SK-N-SH treated with all-trans-retinoic acid at 6 μM for 48 hours (cell line): ENCODE measurements at places on chromosomes 12 and 14.

GRCh38 chr14:35956376-35957085 is 130.4 kb downstream of the BRMS1L start:
- ATAC-seq = no peak

GRCh38 chr12:28191051-28192048 is 1.1 kb downstream of the CCDC91 start:
- ATAC-seq = peak; percentile 61

DNA sequence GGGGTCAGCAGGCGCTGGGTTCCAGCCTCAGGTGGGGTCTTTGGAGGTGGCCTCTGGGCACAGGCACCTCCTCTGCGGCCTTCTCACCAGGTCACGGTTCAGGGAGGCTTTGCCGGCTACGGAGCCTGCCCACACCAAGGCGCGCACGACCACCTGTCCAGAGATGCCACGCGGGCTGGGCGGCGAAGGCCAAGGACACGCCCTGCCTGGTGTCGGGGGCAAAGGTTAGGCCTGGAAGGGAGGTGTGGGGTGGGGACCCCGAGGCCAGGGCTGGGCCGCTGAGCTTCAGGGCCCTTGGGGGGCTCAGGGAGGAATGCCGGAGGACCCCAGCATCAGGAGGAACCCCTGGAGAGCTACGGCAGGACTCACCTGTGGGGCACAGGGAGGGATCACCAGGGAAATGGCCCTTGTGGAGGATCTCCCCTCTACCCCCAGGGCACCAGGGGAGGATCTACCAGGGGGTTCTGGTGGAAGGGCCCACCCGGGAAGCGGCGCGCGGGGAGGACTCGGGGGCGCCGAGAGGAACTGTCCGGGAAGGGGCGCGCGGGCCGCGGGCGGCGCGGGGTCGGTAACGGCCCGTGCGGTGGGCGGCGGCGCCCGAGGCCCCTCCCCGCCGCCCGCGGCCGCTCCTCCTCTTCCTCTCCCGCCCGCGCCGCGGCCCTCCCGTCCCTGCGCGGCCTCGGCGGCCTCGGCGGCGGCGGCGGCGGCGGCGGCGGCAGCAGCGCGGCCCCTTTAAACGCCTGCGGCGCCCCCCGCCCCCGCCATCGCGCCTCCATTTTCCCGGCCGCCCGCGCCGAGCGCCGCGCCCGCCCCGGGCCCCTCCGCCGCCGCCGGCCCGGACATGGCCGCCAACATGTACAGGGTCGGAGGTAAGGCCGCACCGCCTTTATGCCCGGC is at the start of gene MTA1:
Gene MTA1 (plus strand): TSS at position 633 of the 897 bp plus-strand sequence. CDS start 209 bp downstream, at position 842.
- ATAC-seq = peak; percentile 21; the same call in 2 of the 3 replicates

DNA sequence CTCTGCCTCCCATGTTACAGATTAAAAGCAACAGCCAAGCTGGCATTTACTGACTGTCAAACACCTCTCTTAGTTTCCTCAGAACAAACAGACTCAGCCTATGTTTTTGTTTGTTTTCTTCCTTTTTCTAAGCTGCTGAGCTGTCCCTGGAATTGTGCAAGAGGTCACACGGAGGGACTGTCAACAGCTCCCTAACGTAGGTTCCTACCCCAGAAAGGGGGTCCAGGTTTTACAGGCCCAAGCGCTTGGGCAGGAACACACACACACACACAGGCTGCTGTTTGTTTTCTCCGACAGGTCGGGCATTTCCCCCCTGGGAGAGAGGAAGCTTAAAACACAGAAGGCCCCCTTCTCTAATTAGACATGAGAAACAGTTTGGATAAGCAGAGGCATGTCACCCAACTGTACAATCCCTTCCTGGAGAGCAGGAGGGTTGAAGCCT is 739.6 kb upstream of the TBX3 start:
- ATAC-seq = no peak

DNA sequence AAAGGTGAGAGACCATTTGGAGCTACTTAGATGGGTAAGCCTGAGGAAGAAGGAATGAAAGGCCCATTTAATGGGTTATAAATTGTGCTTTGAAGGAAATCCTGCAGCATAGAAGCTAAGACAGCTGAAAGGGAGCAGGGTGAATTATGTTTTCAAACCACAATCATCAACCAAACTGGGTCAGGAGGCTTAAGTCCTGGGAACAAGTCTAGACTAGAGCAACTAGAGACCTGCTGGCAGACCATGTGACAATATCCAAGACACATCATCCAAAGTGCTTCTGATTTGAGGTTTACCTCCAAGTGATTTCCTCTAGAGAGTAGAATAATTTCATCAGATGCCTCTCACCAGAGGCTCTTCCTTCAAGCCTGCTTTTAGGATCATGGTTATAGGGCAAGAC is 53.7 kb downstream of the MAP3K9 start:
- peak; percentile 26 for ATAC-seq

GRCh38 chr12:123859035-123859434 is 96.9 kb downstream of the DNAH10 start:
- ATAC-seq = no peak

GRCh38 chr12:89355243-89356068 is 3.2 kb upstream of the DUSP6 start:
- no peak for ATAC-seq

DNA sequence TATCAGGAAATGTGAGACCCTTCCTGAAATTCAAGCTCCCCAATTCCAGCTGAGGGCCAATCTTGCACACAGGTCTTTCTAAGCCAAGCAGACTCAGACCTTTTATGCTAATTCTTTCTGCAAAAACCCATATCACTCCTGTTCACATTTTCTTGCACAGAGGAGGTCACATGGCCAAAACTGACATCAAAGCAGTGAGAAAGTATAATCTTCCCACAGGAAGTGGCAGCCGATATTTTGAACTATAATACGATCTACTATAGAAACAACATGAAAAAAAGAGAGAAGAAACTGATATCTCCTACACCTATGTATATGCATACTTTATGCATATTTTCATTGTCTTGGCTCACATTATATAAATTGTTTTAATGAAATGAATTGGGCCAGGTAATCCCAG is 132.9 kb upstream of the SSTR1 start:
- no peak for ATAC-seq

- ATAC-seq = no peak
Measured at GRCh38 chr12:6032726-6033125, 87.7 kb upstream of the ANO2 start.

- ATAC-seq = peak; percentile 56
Measured at GRCh38 chr14:61750708-61751474, 11.3 kb upstream of the SNAPC1 start.

DNA sequence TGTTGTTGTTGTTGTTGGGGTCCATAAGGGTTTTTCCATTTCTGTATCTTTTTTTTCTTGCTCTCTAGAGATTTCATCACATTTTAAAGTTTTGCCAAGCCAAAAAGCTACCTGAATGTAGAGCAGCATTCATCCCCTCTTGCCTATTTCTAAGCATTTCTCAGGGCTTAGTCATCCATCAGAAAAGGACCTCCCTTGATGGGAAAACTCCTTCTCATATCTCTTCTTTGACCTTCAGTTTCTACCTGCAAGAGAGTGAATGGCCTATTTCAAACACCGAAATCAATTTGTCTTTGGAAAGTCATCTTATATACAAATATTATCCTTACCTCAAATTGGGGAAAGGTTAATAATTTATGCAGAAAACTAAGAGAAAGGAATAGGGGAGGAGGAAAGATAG is 4.5 kb downstream of the MYBPC1 start:
- no peak for ATAC-seq

DNA sequence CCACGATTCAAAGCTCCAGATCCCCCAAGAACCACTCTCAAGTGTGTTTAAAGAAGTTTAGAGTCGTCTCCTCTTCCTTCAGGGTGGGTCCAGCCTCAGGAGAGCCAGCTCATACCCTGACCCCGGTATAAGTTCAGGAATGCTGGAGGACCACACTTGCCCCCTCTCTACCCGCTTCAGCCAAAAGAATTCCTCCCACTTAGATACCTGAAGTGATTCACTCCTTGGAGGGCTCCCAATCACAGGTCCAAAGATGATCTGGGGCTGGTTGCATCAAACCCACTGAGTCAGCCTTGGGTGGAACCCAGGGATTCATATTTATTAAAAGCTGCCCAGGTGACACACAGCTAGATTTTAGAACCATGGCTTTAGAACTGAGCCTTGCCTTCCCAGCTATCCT is 133.5 kb upstream of the PARP11 start:
- ATAC-seq = no peak

DNA sequence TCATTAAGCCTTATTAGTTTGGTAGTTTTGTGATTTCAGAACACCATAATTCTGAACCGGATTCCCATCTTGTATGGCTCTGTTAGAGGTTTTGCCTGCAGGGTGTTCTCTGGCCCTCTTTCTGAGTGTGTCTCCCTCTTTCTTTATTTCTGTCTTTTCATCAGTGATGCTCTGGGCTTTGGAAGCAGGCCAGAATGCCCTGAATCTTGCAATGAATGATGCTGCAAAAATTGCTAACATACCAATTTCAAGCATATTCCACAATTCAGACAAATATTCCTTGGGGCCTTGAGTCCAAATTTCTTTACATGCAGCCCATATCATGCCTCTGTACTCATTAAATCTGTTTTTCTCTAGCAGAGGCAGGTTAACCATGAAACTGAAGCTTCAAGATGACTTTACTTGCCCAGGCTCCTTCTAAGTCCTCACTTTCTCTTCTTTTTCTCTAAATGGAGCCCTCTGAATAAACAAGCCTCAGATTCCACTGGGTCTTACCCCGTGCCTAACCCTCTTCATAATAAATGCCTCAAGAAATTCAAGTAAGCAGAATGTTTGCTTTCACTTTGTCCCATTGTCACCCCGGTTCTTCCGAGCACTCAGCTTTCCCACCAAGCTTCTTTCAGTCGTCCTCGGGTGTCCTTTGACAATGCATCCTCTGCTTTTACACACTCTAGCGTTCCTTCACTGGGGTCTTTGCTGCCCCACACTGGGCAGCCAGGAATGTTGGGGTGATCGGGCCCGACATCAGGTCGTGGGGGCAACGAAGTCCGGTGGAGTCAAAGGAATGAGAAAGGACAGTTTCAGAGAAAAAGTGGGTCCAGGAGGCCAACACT is 78.8 kb upstream of the SLC38A4 start:
- peak; percentile 5; the same call in 2 of the 3 replicates for ATAC-seq

- no peak for ATAC-seq
Measured at GRCh38 chr12:22238211-22238610, 96.3 kb downstream of the ST8SIA1 start.
